Occipital lobe (tissue), 3 donors: ENCODE measurements at places on chromosomes 12 and 14. TPM values are rescaled to one million over a fixed set of nuclear protein-coding genes. Genes with fewer than 3 reads are reported as not detected.

Gene NRXN3
- 35.6 TPM for total RNA-seq

Gene EIF2S3B
- total RNA-seq = 1.9 TPM

Gene FAM186B
- not detected for total RNA-seq

Gene SLC24A4
- 0.31 TPM for total RNA-seq

Gene TSPAN9
- total RNA-seq = 8.4 TPM

Gene IRAK3
- total RNA-seq = 5.5 TPM

Gene OAS3
- total RNA-seq = 1.6 TPM

Gene GLS2
- total RNA-seq = 5.9 TPM

Gene CIROP
- not detected for total RNA-seq

Gene HDAC7
- 5.9 TPM for total RNA-seq

Gene ANO4
- total RNA-seq = 75.5 TPM

Gene CRACR2A
- total RNA-seq = 1.1 TPM

Gene MANSC4
- total RNA-seq = 0.47 TPM

Gene FAM181A
- 3.0 TPM for total RNA-seq

Gene SGPP1
- total RNA-seq = 43.0 TPM

Gene SERPINA5
- 0.16 TPM for total RNA-seq

Gene MGP
- 3.9 TPM for total RNA-seq

Gene AJUBA
- total RNA-seq = 8.1 TPM

Gene SDR9C7
- total RNA-seq = 0.31 TPM

Gene TAS2R7
- total RNA-seq = 1.1 TPM

Gene HNRNPC
- 531 TPM for total RNA-seq

Gene RBM19
- 18.4 TPM for total RNA-seq

Gene NKX2-8
- total RNA-seq = not detected

Gene TSPAN8
- not detected for total RNA-seq

Gene TTLL5
- 36.7 TPM for total RNA-seq

Gene MMP14
- total RNA-seq = 8.3 TPM

Gene CCDC196
- total RNA-seq = not detected

Gene KRT83
- total RNA-seq = not detected

Gene ATL1
- 99.8 TPM for total RNA-seq

Gene MYH7
- 0.31 TPM for total RNA-seq

Gene AVPR1A
- 7.6 TPM for total RNA-seq

Gene TAS2R20
- 22.9 TPM for total RNA-seq

Gene KRT6B
- total RNA-seq = 0.16 TPM

Gene ACTR6
- 50.5 TPM for total RNA-seq

Gene MAP3K9
- 19.3 TPM for total RNA-seq

Gene SLC6A15
- total RNA-seq = 119 TPM

Gene DNAJC22
- total RNA-seq = 0.78 TPM

Gene AICDA
- total RNA-seq = not detected

Gene PROX2
- total RNA-seq = not detected

Gene KLRC1
- total RNA-seq = not detected

Gene NINJ2
- 0.31 TPM for total RNA-seq

Gene WIF1
- 4.1 TPM for total RNA-seq

Gene KRT71
- not detected for total RNA-seq

Gene MARCHF9
- 15.9 TPM for total RNA-seq

Gene FZD10
- 0.16 TPM for total RNA-seq

Gene CCND2
- 300 TPM for total RNA-seq

Gene NANOG
- total RNA-seq = not detected

Gene DACT1
- total RNA-seq = 435 TPM

Gene SCN8A
- 51.2 TPM for total RNA-seq

Gene FAM222A
- total RNA-seq = 2.5 TPM

Gene TGFB3
- total RNA-seq = 33.2 TPM

Gene SERPINA1
- 1.4 TPM for total RNA-seq

Gene LLPH
- 8.9 TPM for total RNA-seq

Gene OR2AP1
- total RNA-seq = not detected

Gene PIANP
- 1.2 TPM for total RNA-seq

Gene RPGRIP1
- total RNA-seq = 0.16 TPM

Gene NRL
- total RNA-seq = 0.94 TPM

Gene SOX5
- total RNA-seq = 209 TPM

Gene NEDD8
- 51.3 TPM for total RNA-seq
